ENCODE measurements at places on chromosomes 13 and 19.

DNA sequence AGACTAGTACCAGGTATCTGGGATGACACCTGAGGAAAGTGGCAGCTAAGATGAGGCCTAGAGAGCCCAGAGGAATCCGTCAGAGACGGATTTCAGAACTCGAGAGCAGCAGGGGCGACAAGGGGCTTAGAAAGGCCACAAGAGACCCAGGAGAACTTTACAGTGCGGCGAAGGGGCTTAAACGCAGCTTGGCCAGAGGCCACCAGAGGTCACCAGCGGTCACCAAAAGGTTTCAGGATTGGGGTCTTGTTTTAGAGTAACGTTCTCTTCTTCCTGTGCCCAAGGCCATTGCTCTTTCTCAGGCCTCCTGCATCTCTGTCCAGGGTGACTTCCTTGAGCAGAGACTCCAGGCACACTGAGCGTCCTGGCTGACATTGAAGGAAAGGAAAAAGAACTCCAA, 2.2 kb downstream of the ZSCAN22 start:
- DNase-seq = no peak

DNA sequence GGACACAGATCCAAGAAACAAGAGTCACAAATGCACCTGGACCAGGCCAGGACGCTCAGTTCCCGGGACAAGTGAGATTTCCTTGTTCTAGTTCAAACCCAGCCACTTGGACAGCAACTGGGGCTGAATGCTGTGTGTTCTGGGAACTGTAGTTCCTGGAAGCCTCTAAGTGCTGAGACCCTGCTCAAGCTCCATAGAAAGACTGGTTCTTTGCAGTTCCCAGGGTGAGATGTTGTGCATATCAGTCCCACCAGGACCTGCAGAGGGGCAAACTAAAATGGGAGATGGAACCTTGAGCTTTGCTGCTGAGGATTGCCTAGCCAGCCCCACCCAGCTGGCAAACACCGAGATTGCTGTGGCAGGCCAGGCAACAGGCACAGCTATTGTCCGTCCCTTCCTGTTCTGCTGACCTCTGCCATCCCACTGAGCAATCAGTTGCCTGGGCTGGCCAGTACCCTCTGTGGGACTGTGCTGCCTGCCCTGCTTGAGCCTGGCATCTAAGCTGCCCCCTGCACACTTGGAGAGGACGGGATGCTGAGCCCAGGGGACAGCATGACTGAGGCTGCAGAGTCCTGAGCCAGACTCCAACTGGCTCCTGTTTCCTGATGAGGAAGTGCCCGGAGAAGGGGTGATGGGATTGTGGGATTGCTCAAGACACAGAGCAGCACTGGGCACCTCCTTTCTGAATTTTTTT, 1.4 kb upstream of the GIPC1 start:
- DNase-seq = peak; percentile 32

- no peak for DNase-seq
Measured at GRCh38 chr19:54682306-54682856, 19.6 kb downstream of the LILRB4 start.

GRCh38 chr13:42049454-42049813, 986 bp downstream of the DGKH start:
- DNase-seq = no peak

GRCh38 chr13:32535748-32536147, 2.8 kb downstream of the N4BP2L2 start:
- no peak for DNase-seq

All from substantia nigra (tissue), 51 donors.